ENCODE measurements at places on chromosomes 3 and 15. TPM values are rescaled to one million over a fixed set of nuclear protein-coding genes. Genes with fewer than 3 reads are reported as not detected.

- H3K27ac ChIP-seq = peak overlapping the region; percentile 54
- H3K4me3 ChIP-seq = no peak overlapping the region
- peaks cover 37% of the 10 kb centered on the region for H3K36me3 ChIP-seq
- DNase-seq = peak; percentile 73
Measured at GRCh38 chr15:66498501-66499386, 1.2 kb upstream of the SNAPC5 start.

Gene CHDH
- total RNA-seq = 3.2 TPM

Gene BCL2A1
- 0.39 TPM for total RNA-seq

DNA sequence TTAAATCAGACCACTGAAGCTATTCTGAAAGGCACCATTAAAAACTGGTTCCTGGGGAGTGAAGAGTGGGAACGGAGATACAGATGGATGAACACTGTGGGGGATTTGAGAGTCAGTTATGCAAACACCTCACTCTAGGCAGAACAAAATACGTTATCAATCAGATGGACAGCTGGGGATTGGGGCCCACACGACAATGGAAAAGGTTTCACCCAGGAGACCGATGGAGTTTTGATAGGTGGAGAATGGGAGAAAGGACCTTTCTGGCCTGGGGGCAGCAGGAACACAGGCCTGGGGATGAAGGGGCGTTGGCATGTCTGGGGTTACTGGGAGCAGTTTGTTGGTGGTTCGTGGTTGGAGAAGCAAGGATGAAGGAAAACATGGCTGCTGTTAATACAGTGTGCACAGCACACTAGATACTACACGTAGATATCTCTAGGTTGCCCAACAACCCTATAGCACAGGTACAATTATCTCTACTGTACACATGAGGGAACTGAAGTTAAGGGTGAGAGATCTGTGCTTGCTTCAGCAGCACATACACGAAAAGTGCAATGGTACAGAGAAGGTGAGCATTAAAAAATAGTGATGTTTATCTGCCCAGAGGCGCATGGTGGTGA lies 16.5 kb downstream of the ST6GAL1 start:
- no peak overlapping the region for H3K4me3 ChIP-seq
- H3K36me3 ChIP-seq = no peaks in the 10 kb centered on the region
- no peaks in the 10 kb centered on the region for H3K27me3 ChIP-seq
- no peak for DNase-seq
- H3K4me1 ChIP-seq = peaks cover 8% of the 10 kb centered on the region

- H3K27ac ChIP-seq = no peak overlapping the region
- H3K4me1 ChIP-seq = no peaks in the 10 kb centered on the region
- H3K27me3 ChIP-seq = no peaks in the 10 kb centered on the region
- H3K4me3 ChIP-seq = no peak overlapping the region
- H3K36me3 ChIP-seq = no peaks in the 10 kb centered on the region
- no peak for DNase-seq
Measured at GRCh38 chr3:152976239-152976638, 141.3 kb downstream of the P2RY1 start.

Gene DUOXA2
- not detected for total RNA-seq
